ENCODE measurements at places on chromosomes 6 and 20.
A peak's percentile ranks its signal among the peaks of the same experiment; 100 is the strongest.

DNA sequence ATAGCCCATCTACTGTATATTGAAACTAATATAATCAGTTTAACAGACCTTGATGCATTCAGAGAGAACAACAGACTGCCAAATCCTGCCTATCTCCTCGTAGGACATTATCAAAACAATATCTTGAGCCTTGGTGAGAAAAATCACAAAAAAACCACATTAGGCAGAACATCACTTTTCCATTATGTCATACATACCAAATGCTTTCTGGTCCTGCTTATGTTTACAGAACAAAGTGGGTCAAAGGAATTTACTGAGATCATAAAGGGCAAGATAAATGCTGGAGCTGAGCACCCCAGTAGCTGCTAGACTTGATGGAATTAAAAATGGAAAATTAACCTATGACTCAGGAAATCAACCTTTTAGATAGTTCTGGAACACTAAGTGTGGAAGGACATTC, 195.3 kb upstream of the KCNK16 start:
- H3K36me3 ChIP-seq: no peaks in the 10 kb centered on the region
- no peak overlapping the region for H3K4me3 ChIP-seq
- no peaks in the 10 kb centered on the region for H3K27me3 ChIP-seq
- no peak overlapping the region for H3K27ac ChIP-seq

DNA sequence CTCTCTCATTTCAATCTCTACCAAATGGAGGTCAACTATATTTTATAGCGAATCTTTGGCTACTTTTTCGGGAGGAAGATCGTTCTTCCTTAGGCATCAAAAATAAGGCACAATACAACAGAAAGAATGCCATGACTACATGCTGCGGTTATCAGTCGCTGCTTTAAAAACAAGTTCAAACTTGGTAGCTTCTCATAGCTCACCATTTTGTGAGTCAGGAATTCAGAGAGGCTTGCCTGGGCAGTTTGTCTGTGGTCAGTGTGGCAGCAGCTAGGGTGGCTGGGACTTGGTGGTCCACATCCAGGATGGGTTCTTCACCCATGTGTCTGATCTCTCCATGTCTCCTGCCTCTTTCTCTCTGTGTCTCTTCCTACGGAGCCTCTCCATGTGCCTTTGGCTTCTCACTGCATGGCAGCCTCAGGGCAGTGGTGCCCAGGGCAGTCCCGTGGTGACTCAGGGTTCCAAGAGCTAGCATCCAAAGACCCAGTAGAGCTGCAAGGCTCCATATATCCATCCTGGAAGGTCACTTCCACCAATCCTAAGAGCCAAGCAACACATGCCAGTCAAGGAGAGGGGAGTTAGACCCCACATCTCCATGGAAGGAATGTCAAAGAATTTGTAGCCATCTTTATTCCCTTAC, 10.4 kb downstream of the SCML4 start:
- H3K4me1 ChIP-seq: no peaks in the 10 kb centered on the region
- no peak overlapping the region for H3K4me3 ChIP-seq
- H3K27ac ChIP-seq: no peak overlapping the region
- no peak for DNase-seq
- H3K36me3 ChIP-seq: no peaks in the 10 kb centered on the region

DNA sequence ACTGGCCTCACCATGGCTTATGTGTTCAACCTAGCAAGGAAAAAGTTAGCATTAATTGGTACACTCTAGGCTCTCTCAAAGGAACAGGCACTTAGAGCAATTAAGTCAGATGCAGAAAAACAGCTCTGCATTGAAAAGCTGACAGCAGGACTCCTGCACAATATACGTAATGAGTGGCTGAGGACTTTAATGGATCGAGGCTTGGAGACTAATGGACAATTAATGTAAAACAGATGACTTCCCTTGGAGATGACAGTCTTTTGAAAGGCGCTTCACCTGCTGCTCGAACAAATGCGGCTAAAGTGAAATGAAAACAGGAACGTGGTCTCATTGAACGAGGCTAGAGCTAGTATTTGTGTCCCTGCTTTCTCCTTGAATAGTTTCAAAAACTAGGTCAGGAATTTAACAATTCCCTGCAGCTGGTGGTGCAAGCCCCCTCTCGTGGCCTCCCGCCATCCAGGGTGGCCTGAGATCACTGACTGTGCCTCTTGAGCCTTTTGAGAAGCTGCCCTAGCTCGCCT, 137.1 kb downstream of the ELOVL4 start:
- H3K27ac ChIP-seq: no peak overlapping the region
- H3K4me1 ChIP-seq: no peaks in the 10 kb centered on the region
- DNase-seq: no peak
- no peak overlapping the region for H3K4me3 ChIP-seq
- no peaks in the 10 kb centered on the region for H3K36me3 ChIP-seq
- no peaks in the 10 kb centered on the region for H3K27me3 ChIP-seq

DNA sequence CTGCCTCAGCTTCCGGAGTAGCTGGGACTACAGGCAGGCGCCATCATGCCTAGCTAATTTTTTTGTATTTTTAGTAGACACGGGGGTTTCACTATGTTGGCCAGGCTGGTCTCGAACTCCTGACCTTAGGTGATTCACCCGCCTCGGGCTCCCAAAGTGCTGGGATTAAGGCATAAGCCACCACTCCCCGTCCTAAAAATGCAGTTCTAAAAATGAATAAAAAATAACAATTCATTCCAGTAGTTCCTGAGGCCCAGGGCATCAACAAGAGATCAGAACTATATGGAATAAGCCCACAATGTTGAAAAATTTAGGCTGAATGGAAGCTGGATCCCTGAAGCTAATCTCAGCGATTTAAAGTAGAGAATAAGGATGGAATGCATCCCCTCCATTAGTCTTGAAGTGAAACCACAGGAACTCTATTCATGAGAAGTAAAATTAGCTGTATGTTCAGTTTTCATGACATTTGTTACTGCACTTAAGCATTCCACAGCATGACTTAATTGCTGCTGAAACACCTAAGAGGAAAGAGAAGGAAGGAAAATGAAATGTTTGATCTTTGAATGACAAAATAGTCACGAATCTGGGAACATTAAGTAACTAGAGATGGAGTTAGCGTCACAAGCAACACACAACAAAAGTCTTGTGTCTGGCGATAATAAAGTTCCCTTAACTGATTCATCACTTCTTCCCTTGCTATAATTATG, 80.4 kb upstream of the RIPOR2 start:
- H3K4me3 ChIP-seq: no peak overlapping the region
- H3K27ac ChIP-seq: no peak overlapping the region
- no peaks in the 10 kb centered on the region for H3K36me3 ChIP-seq
- H3K27me3 ChIP-seq: no peaks in the 10 kb centered on the region
- H3K4me1 ChIP-seq: no peaks in the 10 kb centered on the region

- H3K27ac ChIP-seq: no peak overlapping the region
- H3K4me1 ChIP-seq: peaks cover 18% of the 10 kb centered on the region
- H3K36me3 ChIP-seq: peaks cover 9% of the 10 kb centered on the region
- no peaks in the 10 kb centered on the region for H3K27me3 ChIP-seq
Observed at GRCh38 chr6:42989923-42990322, 5.6 kb downstream of the PPP2R5D start.

- H3K4me1 ChIP-seq: peaks cover 3% of the 10 kb centered on the region
- H3K27me3 ChIP-seq: no peaks in the 10 kb centered on the region
- H3K4me3 ChIP-seq: no peak overlapping the region
- no peak overlapping the region for H3K27ac ChIP-seq
- peaks cover 54% of the 10 kb centered on the region for H3K36me3 ChIP-seq
- DNase-seq: peak; percentile 19
Observed at GRCh38 chr20:58986286-58986967, 5.4 kb downstream of the NELFCD start.

GRCh38 chr6:95991906-95992305, 23.9 kb upstream of the FUT9 start:
- no peaks in the 10 kb centered on the region for H3K36me3 ChIP-seq
- no peak for DNase-seq
- no peaks in the 10 kb centered on the region for H3K4me1 ChIP-seq
- H3K27ac ChIP-seq: no peak overlapping the region

DNA sequence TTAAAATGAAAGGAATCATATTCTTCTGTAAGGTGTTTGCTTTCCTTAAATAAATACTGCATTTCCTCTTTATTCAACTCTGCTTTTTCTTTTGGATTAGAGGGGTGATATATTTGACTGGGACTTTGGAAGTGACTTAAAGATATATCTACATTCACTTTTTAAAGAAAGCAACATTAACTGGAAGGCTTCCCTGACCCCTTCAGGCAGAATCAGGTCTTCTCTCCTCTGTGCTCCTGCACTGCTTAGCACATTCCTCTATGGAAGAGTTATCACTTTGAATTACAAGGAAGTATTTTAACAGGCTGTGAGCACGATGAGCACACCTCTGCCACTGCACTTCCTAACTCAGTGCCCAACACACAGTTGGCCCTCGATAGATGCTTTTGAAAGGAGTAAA, 59.2 kb upstream of the POU3F2 start:
- H3K4me3 ChIP-seq: no peak overlapping the region
- no peaks in the 10 kb centered on the region for H3K27me3 ChIP-seq
- H3K36me3 ChIP-seq: no peaks in the 10 kb centered on the region
- H3K4me1 ChIP-seq: no peaks in the 10 kb centered on the region
- H3K27ac ChIP-seq: no peak overlapping the region

DNA sequence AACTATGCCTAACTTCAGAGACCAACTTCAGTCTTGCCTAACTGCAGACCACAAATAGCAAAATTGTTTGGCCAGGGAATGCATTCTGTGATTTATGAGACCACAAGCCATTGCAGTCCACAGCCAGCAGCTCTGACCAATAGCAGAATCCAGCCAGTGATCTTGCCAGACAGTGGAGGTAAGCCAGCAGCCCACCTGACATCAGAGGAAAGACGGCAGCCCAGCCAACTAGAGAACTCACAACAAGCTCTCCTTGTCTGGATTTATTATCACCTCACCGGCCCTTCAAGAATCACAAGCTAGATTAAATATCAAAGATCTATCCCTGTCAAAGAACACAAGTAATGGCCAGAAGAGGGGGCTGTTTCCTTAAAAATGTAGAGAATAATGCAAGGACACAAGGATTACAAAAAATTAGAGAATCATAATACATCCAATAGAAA, 66.5 kb upstream of the SLC35F1 start:
- DNase-seq: no peak
- H3K27me3 ChIP-seq: no peaks in the 10 kb centered on the region
- H3K36me3 ChIP-seq: no peaks in the 10 kb centered on the region
- no peak overlapping the region for H3K27ac ChIP-seq
- no peaks in the 10 kb centered on the region for H3K4me1 ChIP-seq

DNA sequence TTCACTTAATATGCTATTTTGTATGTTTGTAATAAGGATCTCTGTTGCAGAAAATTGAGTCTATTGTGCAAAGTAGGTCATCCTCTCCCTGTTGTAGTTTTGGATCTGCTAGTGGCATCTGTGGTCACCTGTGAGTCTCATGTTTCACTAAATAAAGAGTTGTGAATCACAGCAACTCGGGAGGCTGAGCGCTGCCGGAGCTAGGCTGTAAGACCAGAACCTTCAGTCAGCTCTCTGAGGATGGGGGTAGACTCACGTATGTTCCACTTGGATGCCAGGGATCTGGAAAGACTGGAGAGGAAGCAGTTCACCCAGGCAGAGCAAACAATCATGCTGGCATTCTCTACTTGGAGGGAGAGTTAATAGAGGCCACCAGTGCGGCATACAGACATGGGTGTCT, 187.3 kb upstream of the FOXA2 start:
- no peak for DNase-seq
- H3K36me3 ChIP-seq: no peaks in the 10 kb centered on the region
- H3K4me1 ChIP-seq: no peaks in the 10 kb centered on the region

DNA sequence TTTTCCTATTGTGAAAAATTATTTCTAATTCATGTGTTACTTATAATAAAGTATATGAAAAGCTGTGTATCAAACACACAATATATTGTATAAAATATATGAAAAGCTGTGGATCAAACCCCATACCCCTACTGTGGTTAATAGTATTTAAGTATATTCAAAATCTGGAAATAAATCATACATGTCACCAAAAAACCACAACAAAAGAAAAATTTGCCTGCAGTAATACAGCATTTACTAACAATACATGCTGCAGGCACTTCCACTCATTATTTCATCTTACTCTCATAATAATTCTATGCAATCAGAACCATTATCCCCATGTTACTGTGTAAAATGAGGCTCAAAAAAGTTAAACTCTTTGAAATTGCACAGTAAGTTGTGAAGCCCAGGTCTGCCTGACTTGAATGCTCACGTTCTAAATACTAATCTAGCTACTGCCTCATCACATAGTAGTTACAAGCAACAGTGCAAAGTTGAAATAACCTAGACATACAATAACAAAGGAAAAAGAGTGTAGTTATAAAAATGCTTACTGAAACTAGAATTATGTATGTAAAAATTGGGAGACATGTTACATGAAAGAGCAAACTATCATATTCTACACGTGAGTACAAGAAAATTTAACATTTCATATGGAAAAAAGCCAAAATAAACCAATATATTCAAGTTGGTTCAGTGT, 61.7 kb downstream of the FAM217A start:
- no peak for DNase-seq
- H3K27ac ChIP-seq: peak overlapping the region; percentile 97

All from ascending aorta (tissue), 2 donors.